ENCODE measurements at places on chromosomes 4 and X.

GRCh38 chr4:3413217-3413671, 28.5 kb upstream of the HGFAC start:
- DNase-seq, result no peak

GRCh38 chr4:101178731-101179130, 168.6 kb downstream of the PPP3CA start:
- no peak for DNase-seq

DNA sequence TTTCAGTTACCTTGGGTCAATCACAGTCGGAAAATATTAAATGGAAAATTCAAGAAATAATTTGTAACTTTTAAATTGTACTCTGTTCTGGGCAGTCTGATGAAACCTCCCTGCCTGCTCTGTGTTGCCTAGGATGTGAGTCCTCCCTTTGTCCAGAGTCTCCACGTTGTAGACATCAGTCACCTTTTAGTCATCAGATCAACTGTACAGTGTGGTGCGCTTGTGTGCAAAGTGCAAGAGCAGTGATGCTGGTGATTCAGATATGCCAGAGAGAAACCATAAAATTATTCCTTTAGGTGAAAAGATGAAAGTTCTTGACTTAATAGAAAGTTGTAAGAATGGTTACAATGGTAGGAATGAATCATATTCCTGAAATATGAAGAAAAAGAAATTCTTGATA, 1.4 kb downstream of the SPATA4 start:
- no peak for DNase-seq

- no peak for DNase-seq
Measured at GRCh38 chr4:4984186-4984585, 35.1 kb downstream of the CYTL1 start.

GRCh38 chr4:74000301-74000700, 1.8 kb upstream of the CXCL5 start:
- no peak for DNase-seq

GRCh38 chrX:141439651-141440050, 144.9 kb downstream of the SPANXA1 start:
- DNase-seq, result no peak

DNA sequence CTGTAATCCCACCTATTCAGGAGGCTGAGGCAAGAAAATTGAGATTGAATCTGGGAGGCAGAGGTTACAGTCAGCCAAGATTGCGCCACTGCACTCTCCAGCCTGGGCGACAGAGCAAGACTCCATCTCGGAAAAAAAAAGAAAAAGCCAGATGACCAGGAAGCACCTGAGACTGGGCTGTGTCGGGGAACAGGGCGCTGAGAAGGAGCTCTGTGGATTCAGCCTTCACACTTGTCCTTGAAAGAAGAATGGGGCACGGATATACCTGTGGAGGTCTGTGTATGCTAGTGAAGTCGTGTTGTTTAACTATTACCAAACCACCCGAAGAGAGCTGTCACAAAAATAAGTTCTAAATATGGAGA, 39.3 kb upstream of the TADA2B start:
- no peak for DNase-seq

- DNase-seq, result no peak
Measured at GRCh38 chr4:146256328-146256727, 42.0 kb downstream of the REELD1 start.

Measured in GM12892 (cell line).